ENCODE measurements at places on chromosomes 6 and 20.

DNA sequence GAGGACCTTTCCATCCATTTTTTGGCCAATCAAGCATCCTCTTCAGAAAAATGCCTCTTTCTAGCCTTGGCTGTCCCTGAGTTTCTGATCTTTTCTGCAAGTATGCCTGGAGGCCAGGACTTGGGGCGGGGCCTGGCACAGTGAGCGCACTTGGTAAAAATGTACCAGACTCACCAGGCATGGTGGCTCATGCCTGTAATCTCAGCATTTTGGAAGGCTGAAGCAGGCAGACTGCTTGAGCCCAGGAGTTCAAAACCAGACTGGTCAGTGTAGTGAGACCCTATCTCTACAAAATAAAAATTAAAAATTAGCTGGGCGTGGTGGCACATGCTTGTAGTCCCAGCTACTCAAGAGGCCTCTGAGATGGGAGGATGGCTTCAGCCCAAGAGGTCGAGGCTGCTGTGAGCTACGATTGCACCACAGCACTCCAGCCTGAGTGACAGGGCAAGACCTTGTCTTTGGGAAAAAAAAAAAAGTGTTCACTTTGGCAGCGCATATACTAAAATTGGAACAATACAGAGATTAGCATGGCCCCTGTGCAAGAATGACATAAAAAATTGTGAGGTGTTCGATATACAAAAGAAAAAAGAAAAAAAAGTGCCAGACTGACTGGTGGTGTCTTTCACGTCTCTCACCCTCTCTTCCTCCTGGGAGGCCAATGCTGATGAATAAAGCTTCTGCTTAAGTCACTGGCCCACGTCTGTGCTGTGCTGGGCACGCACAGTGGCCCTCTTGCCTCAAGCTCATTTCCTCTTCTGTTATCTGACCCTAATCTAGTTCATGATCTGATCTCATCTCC, 18.1 kb upstream of the SLC9A8 start:
- DNase-seq, result no peak

GRCh38 chr6:1745814-1746213, 136.1 kb downstream of the FOXC1 start:
- no peak for DNase-seq

- no peak for DNase-seq
Observed at GRCh38 chr6:144365271-144365670, 80.1 kb downstream of the UTRN start.

- DNase-seq, result no peak
Observed at GRCh38 chr20:23652371-23652770, 14.6 kb upstream of the CST3 start.

DNA sequence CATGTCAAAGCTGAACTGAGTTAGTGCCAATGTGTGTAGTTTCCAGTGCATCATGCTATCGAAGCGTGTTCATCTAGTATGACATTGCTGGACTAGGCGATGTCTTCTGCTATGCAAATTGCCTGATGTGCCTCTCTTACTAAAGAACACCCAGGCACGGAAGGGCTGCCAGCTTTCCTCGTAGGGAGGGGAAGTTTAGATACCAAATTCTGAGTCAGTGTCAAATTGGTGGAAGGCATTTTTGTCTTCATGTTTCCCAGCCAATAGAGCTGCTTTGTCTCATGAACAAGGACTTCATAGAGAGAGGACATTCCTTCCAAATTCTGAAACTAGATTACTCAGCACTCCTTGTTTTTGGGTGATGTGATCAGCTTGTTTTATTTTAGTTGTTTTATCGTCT, 320.1 kb downstream of the BTBD3 start:
- DNase-seq, result no peak

GRCh38 chr6:156396068-156396771, 381.0 kb upstream of the ARID1B start:
- no peak for DNase-seq

- DNase-seq, result no peak
Observed at GRCh38 chr6:149149653-149150052, 167.9 kb upstream of the TAB2 start.

GRCh38 chr20:48164566-48165400, 379.5 kb upstream of the SULF2 start:
- DNase-seq, result no peak

DNA sequence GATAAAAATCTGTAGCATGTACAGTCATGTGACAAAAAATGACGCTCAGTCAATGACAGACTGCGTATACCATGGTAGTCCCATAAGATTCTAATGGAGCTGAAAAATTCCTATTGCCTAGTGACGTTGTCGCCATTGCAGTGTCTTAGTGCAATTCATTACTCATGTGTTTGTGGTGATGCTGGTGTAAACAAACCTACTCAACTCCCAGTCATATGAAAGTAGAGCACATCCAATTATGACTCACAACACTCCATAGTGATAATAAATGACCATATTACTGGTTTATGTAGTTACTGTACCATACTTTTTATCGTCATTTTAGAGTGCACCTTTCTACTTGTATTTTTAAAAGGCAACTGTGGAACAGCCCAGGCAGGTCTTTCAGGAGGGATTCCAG, 45.0 kb downstream of the TFAP2A start:
- DNase-seq, result no peak

- no peak for DNase-seq
Observed at GRCh38 chr6:156016186-156016976, 560.7 kb upstream of the NOX3 start.

GRCh38 chr6:44435500-44435899, 48.0 kb downstream of the CDC5L start:
- DNase-seq, result no peak

DNA sequence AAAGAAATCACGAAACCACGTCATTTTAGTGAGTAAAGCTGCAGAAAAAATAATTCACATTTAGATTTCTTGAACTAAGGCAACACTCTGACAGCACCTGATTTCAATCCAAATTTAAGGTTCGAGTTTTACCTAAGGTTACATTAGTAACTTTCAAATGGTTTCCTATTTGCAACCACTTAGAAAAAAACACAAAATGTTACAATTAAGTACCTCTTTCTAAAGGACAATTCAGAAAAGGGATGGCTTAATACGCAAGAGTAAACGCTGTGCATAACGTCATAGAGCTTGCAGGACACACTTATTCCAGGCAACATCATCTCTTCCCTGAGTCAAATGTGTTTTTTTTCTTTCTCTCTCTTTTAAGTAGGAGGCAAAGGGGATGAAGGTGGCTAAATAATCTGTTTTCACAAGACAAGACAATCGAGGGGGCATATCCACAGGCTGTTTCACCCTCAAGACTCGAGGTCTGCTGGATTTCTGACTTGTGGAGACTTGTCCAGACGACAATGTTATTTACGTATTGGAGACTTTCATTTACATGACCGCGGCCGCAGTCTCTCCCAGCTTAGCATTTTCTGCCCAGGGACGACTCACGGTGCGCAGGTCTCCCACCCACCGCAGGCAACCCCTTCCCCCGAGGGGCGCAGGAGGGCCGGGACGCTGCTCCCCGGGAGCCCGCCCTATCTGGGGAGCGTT, 86.0 kb downstream of the SESN1 start:
- peak; percentile 1 for DNase-seq

DNA sequence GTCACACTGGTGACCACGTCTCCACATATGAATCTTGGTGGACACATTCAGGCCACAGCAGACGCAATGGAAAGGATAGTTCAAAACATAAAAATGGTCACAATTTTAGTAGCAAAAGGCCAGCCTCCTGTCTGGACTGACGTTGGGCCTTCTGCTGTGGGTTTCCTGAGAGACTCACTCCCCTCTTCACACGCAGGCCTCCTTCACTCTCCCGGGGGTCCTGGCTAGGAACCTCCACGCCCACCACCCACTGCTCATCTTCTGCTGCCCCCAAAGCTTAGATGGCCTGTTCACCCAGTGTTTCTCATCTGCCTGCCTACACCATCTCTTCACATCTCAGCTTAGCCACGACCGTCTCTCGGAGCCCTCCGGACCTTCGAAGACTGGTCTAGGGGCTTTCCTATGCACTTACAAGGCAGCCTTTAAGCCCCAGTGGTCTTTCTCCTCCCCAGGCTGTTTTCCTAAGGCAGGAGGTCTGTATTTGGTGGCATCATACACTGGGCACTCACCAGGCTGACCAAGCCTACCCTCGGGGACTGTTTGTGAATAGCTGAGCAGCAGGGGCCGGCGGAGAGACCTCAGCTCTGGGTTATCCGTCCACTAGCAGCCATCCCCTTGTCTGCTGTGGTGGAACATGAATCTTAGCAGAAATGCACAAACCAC, 46.6 kb upstream of the AFDN start:
- DNase-seq, result no peak

GRCh38 chr6:3489027-3489757, 32.3 kb upstream of the SLC22A23 start:
- no peak for DNase-seq

DNA sequence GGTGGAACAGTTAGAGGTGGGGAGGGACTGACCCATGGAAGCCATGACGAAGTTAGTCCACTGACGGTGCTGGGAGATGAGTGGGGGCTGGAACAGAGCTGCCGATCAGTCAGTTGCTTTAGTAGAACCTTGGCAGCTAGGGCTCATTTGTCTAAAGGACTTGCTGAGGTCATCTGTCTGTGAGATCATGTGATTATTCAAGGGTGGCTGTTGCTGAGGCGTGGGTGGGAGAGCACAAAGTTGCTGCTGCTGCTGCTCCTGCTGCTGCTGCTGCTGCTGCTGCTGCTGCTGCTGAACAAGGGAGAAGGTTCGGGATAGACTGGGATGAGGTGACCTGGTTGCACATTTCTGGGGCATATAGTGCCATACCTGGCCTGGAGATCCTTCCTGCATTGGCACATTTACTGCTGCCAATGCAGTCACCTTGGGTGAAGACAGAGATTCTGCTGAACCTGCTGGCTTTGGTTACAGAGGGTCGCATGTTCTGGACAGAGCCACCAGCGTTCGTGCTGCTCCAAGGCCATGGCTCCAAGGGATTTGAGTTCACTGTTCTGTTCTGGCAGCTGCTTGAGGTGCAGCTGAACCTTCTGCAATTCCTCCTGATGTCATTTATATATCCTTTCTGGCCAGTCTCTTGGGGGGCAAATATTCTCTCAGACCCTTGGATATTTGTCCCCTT, 840.5 kb downstream of the HACE1 start:
- DNase-seq, result no peak

GRCh38 chr6:103000688-103001087, 1607.2 kb downstream of the GRIK2 start:
- DNase-seq, result no peak

- DNase-seq, result no peak
Observed at GRCh38 chr6:154127657-154128056, 88.6 kb downstream of the OPRM1 start.

DNA sequence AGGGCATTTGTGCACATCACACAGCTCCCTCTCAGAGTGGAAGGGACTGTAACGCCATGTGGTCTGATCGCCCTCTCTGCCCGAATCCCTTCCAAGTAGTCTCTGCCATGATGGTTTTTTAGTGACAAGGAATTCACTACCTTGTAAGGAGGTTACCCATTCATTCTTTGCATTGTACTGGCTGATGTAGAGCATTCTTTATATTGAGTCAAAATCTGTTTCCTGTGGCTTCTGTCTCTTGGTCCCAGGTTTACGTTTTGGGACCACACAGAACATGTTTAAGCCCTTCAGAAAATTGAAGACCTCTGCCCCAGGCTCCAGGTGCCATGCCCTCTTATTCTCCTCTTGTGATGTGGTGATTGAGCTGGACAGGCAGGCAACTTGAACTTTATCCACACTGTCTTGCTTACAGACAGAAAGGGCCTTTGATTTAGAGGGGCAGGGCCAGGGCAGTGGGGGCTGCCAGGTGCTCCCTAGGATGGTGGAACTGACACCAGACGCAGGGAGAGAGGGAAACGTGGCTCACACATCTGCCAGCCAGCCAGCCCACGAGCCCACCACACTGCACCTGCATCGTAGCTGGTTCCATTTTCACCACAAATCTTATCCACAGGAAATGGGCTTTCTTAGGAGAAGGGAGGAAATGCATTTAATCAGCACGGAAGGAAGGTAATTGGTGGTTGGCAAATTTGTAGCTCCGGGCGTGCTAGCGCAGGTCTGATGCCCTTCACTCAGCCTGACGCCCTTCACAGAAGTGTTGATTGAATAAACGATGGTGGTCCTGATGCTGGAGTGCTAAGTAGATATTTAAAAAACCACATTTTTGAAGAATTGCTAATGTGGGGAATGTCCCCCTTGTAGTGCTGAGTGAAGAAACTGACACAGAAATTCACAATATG, 78.2 kb downstream of the TCP11 start:
- DNase-seq, result no peak

GRCh38 chr6:107355659-107356058, 103.7 kb downstream of the PDSS2 start:
- DNase-seq, result no peak

DNA sequence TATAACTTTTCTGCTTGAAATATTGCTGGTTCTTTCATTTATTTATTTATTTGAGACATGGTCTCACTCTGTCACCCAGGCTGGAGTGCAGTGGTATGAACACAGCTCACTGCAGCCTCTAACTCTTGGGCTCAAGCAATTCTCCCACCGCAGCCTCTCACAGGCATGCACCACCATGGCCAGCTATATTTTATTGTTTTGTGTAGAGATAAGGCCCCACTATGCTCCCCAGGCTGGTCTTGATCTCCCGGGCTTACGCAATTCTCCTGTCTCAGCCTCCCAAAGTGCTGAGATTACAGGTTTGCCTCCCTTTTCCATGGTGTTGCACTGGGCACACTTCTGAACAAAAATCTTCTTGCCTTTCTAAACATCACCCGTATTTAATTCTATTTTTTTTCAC, 39.1 kb upstream of the RNGTT start:
- no peak for DNase-seq

- DNase-seq, result no peak
Observed at GRCh38 chr20:50646483-50646996, 44.8 kb downstream of the RIPOR3 start.
